Motor neuron (in vitro differentiated cells): ENCODE measurements at places on chromosomes 7 and 10.

- peak; percentile 77 for ATAC-seq
These were observed 26.2 kb upstream of the RASGEF1A start for GRCh38 chr10:43292755-43293676.

DNA sequence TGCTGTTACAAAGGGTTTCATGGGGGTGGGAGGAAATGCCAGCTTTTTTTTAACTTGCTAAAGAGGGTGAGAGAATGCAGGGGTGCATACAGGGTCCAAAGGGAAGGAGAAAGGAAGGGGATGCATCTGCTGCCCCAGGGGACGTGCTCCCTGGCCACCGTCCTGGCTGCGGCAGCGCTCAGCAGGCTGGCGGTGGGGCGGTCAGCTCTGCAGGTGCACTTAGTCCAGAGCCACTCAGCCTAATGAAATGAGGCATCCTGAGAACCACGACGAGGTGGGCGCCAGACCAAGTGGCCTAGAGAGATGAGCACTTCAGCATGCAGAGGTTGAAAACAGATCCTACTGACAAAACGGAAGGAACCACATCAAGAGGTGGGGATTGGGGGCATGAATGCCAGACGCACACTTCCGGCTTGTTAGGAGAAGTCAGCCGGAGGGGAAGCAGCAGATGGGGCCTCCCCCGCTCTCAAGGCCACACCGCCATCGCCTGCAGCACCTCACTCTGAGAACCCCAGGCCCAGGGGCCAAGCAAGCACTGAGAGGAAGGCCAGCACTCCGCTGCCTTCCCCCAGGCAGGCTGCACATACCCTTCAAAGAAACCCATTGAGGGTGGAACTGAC lies 94.5 kb downstream of the MAD1L1 start:
- no peak for ATAC-seq

GRCh38 chr7:30238721-30239441 lies 45.5 kb upstream of the ZNRF2 start:
- no peak for ATAC-seq

DNA sequence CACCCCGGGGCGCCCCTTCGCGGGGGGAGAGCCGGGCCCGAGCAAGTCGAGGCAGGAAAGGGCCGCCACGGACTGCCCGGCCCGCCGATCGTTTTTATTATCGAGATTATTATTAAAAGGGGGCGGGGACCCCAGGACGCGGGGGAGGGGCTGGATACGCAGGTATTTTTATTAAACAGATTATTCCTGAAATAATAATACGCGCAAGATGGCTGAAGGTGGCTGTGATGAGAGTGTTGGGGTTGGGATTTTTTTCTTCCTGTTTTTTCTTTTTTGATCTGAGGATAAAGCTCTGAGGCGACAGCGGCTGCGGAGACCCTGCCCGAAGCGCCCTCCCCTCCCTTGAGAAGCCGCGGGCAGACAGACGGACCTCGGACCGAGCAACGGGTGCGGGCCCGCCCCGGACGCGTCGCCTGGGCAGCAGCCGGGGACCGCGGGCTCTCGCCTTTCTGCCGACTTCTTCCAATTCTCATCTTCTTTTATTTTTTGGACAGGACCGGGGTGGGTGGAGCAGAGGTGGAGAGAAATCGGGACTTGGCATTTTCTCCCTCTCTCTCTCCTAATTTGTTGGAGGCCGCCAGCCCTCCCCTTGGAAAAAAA lies 1.4 kb upstream of the TRIM8 start:
- peak; percentile 19 for ATAC-seq

DNA sequence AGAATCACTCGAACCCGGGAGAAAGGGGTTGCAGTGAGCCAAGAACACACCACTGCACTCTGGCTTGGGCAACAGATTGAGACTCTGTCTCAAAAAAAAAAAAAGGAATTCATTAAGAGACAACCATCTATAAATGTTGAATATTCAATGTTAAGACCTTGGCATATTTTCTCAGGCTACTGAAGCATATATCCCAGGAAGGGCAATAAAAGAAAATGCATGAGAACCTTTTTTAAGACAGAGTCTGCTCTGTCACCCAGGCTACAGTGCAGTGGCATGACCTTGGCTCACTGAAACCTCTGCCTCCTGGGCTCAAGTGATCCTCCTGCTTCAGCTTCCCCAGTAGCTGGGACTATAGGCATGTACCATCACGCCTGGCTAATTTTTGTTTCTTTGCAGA lies 165.0 kb downstream of the JMJD1C start:
- ATAC-seq, result no peak

GRCh38 chr7:12162415-12163113 lies 48.5 kb upstream of the TMEM106B start:
- peak; percentile 91 for ATAC-seq

DNA sequence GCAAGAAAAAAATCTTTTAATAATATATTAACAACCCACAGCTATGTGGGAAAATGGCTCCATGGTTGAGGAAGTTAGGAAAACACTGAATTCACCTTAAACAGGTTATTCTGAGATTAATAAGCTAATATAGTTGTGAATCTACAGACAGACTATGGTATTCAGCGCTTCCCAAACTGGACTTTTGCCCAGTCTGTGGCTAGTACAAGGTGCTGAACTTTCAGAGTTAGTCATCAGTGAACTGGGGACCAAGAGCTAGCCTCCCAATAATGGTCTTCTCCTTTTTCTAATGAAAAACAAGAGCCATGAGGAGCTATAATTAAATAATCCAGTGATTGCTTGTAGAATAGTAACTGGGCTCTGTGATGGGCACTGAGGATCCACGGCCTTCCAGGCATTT lies 65.3 kb downstream of the FRMPD2 start:
- ATAC-seq, result no peak

- ATAC-seq, result no peak
These were observed 498.1 kb downstream of the PLXNA4 start for GRCh38 chr7:132077971-132078685.

DNA sequence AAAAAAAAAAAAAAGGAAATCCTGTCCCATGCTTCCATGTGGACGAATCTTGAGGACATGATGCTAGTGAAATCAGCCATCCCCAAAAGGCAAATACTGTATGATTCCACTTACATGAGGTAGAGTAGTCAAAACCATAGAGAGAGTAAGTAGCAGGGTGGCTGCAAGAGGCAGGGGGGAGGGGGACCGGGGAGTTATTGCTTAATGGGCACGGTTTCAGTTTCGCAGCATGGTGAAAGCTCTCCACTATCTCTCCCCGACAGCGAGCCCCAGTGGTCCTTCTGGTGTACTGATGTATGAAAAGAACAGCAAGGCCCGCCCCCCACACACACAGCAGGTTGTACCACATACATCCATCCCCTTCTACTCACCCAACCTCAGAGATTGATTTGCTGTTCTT lies 32.8 kb downstream of the NOD1 start:
- no peak for ATAC-seq

GRCh38 chr10:45555795-45556194 lies 116.8 kb downstream of the ZFAND4 start:
- ATAC-seq, result no peak

- no peak for ATAC-seq
These were observed 117.0 kb upstream of the AMPH start for GRCh38 chr7:38748056-38748610.

DNA sequence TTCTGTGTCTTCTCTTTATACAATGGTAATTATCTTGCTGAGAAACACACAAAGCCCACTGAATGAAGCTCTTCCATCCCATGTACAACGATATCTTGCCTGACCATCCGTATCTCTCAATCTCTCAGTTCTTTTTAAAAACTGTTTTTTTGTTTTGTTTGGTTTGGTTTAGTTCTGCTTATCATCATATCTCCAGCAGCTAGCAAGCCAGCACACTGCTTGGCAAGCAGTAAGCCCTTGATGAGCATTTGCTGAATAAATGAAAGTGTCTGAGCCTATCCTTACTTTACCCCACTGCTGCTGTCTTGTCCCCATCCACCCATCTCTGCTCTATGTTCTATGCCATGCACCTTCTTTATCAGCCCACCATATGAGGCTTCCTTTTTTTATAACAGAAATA lies 34.2 kb downstream of the ITGB1 start:
- no peak for ATAC-seq

DNA sequence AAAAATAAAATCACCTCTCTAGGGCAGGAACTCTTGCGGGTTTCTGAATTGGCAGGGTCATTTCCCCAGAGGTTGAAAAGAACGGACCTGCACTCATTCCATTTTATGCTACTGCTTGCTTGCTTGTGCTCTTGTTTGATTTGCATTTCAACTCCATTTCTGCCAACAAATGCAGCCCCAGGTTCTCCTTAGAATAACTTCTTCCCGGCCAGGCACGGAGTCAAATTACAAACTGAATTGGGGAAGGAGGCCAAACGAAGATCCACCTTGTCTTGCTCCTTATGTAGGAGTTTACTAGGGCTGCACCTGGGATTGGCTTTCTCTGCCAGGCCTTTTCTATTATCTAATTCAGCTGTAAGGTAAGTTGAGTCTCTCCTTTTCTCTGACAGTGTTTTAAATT lies 79.6 kb downstream of the HGF start:
- ATAC-seq, result no peak

DNA sequence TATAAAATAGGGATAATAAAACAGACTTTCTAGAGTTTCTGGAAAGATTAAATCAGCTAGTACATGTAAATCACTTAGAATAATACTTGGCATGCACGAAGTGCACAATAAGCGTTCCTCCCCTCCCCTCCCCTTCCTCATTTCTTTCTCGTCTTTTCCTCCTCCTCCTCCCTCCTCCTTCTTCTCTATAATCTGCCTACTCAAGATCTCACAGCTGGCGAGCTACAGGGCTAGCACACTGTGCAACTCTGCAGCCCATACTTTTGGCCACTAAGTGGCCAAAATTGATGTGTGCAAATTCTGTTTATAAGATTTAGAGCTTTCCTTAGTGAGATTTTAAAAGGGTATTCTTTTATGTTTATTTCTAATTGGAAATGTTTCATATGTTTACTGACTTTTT lies 565.3 kb downstream of the PHTF2 start:
- ATAC-seq, result no peak

- ATAC-seq, result no peak
These were observed 55.3 kb downstream of the CH25H start for GRCh38 chr10:89151857-89152256.

DNA sequence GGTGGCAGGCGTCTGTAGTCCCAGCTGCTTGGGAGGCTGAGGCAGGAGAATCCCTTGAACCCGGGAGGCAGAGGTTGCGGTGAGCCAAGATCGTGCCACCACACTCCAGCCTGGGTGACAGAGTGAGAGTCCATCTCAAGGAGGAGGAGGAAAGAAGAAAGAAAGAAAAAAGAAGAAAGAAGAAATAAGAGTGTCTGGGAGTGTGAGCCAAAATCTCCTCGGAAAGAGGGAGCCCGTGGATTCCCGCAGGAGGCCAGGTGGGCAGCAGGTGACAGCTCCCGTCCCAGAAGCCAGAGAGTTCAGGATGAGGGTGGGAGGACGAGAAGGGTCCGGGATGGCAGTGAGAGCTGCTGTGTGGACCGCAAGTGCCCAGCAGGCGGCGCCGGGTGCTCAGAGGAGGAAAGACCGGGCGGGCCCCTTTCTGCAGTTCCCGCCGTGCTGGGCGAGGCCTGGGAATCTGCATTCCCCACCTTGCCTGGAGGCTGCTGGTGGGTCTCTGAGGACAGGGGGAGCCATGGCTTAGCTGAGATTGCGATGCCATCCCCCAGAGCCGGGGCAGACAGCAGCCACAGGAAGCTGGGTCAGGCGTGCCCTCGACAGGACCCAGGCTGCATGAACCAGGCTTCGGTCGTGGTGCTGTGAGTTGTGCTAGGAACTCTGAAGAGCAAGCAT lies 17.1 kb upstream of the AMZ1 start:
- peak; percentile 73 for ATAC-seq

GRCh38 chr10:106877574-106877973 lies 286.9 kb downstream of the SORCS1 start:
- ATAC-seq, result no peak

DNA sequence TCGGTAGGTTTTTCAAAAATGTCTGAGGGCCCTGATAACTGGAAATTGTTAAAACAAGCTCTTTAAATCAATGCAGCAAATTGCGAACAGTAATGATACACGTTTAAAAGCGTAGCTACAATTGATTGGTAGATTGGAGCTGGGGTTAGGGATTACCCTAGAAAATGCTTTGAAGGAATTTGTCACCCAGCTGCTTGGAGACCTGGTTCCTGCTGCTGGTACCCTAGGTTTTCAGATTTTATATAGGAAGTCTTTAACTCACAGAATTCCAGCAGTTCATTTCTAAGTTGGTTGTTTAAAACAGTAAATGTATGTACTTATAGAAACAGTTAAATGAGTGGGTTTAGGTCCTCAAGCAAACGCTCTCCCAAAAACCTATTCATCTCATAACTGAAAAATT lies 1.5 kb downstream of the HECTD2 start:
- ATAC-seq, result no peak

GRCh38 chr7:132456418-132456817 lies 119.9 kb downstream of the PLXNA4 start:
- no peak for ATAC-seq

- ATAC-seq, result peak; percentile 40
These were observed 400.5 kb downstream of the PTPRN2 start for GRCh38 chr7:158186864-158187693.

DNA sequence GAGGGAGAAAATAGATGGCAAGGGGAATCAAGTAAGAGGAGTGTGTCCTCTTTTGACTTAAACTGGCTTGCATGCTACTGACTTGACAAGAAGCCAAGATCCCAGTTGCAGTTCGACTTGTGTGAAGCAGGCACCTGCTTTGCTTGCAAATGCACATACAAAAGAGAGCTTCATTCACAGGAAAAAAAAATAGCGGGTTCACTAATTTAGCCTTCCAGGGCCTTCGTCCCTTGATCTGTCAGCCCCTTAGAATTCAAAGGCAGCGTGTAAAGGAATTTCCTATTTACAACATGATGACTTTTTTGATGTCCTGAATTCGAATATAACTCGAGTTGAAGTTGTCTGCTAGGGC lies 192.1 kb downstream of the CELF2 start:
- peak; percentile 12 for ATAC-seq

- ATAC-seq, result no peak
These were observed 7.5 kb downstream of the MET start for GRCh38 chr7:116679500-116679899.

- ATAC-seq, result no peak
These were observed 83.3 kb upstream of the CREB5 start for GRCh38 chr7:28328822-28329660.

DNA sequence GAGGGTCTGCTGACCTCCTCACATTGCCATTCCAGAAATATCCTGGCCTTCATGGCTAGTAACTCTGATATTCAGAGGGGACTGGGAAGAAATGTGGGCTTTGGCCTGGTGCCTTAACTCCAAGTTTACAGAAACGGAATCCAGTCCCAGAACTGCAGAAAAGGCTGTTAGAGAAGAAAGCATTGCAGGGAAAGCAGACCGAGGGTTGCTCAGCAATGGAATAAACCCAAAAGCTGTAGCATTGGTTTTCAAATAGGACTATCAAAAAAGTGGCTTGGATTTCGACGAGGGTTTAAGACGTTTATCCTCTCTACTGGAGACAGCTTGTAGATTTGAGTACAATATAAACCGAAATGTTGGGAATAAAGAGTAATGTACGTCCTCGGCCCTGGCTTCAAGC lies 425.8 kb upstream of the FOXK1 start:
- peak; percentile 53 for ATAC-seq
